Smooth muscle cell of the pulmonary artery (primary cell): ENCODE measurements at places on chromosomes 2 and 18. TPM values are rescaled to one million over a fixed set of nuclear protein-coding genes. Genes with fewer than 3 reads are reported as not detected.

Gene KCNF1
- not detected in 2 replicates for total RNA-seq

Gene SLC35G4
- not detected in 2 replicates for total RNA-seq

Gene GPAT2
- 30.6 and 32.3 TPM in 2 replicates for total RNA-seq

Gene LINC00305
- not detected in 2 replicates for total RNA-seq

Gene GATA6
- total RNA-seq = 40.3 and 57.2 TPM in 2 replicates

Gene BOLL
- total RNA-seq = not detected in 2 replicates

Gene IL37
- not detected in 2 replicates for total RNA-seq

Gene LYPD6
- total RNA-seq = 0.07 TPM in 1 of 2 replicates, not detected in the other

Gene GPR75
- 1.5 and 2.4 TPM in 2 replicates for total RNA-seq

Gene SERPINB12
- not detected in 2 replicates for total RNA-seq

Gene IMP4
- total RNA-seq = 69.9 and 117 TPM in 2 replicates

Gene PHOSPHO2
- 1.6 and 1.8 TPM in 2 replicates for total RNA-seq

Gene ANKRD23
- total RNA-seq = 1.7 TPM in 2 replicates

Gene ZFP36L2
- 11.1 and 16.9 TPM in 2 replicates for total RNA-seq

Gene BCL2L11
- total RNA-seq = 2.4 TPM in 2 replicates

Gene INHA
- 0.26 and 0.43 TPM in 2 replicates for total RNA-seq

Gene OXER1
- 0.13 TPM in 1 of 2 replicates, not detected in the other for total RNA-seq

Gene NT5DC4
- total RNA-seq = 0.33 TPM in 1 of 2 replicates, not detected in the other

Gene HMSD
- total RNA-seq = 0.33 TPM in 1 of 2 replicates, not detected in the other

Gene AAMP
- 101 and 111 TPM in 2 replicates for total RNA-seq

Gene GLI2
- 8.9 and 10.0 TPM in 2 replicates for total RNA-seq

Gene AQP4
- not detected in 2 replicates for total RNA-seq
